ENCODE measurements at places on chromosomes 12 and 14.

DNA sequence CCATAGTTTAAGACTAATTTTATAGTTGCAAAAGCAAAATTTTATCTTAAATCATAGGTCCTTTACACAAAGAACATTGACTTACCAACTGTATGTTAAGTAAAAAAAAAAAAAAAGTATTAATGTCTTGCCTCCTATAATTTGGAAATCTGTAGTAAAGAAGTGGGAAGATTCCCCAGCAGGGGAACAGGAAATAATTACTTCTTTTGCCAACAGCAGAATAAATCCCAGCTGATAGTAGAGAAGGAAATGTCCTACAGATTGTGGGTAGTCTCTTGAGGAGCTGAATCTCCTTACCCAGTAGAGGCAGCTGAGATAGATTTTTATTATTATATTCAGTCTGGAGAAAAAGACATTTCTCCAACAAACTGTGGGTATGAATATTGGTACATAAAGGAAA, 193.7 kb downstream of the SLC6A15 start:
- DNase-seq: no peak

- DNase-seq: no peak
These were observed 444.6 kb downstream of the SOX5 start for GRCh38 chr12:23504641-23505399.

GRCh38 chr12:52976574-52977071, 27.7 kb downstream of the KRT18 start:
- no peak for DNase-seq

DNA sequence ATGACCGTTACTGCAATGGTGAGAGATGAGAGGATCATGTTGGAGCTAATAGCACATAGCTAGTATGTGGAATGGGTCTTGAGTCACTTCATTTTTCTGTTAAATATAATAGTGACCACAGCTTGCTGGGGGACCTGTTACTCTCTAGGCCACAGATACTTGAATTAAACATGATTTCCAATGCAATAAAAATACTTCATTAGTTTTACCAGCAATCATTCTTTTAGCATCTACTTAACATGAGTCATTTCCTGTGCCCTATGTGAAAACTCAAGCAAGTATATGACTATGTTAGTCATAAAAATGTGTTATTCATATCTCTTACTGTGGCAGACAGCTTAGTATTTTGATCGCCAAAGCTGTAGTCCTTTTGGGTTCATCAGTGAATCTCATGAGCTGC, 798.8 kb downstream of the SLC16A7 start:
- DNase-seq: no peak

GRCh38 chr12:110858848-110859247, 12.1 kb downstream of the CCDC63 start:
- DNase-seq: no peak

DNA sequence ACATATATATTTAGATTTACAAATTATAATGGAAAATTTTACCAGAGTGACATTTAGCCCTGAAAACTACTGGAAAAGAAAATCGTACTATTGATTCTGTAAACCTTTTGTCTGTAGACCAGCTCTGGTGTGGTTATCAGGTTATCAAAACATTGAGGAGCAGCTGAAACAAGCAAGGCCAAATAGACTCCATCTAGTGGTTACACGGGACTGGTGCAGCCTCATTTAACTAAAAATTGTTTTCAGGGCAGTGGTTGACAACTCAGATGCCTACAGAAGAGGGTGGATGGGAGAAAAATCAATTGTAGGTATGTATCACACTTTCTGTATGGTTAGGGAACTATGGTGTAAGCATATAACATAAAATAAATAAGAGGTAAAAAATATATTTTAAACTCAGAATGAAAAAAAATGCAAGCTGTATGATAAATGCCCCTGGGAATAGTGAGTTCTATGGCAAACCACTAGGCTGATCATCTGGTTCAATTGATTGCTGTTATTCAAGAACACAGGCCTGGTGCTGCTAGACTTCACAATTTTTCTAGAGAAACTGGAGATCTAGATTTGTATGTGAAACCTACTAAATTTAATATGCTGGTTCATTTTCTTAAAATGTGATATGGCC, 51.2 kb downstream of the ACSS3 start:
- DNase-seq: no peak

DNA sequence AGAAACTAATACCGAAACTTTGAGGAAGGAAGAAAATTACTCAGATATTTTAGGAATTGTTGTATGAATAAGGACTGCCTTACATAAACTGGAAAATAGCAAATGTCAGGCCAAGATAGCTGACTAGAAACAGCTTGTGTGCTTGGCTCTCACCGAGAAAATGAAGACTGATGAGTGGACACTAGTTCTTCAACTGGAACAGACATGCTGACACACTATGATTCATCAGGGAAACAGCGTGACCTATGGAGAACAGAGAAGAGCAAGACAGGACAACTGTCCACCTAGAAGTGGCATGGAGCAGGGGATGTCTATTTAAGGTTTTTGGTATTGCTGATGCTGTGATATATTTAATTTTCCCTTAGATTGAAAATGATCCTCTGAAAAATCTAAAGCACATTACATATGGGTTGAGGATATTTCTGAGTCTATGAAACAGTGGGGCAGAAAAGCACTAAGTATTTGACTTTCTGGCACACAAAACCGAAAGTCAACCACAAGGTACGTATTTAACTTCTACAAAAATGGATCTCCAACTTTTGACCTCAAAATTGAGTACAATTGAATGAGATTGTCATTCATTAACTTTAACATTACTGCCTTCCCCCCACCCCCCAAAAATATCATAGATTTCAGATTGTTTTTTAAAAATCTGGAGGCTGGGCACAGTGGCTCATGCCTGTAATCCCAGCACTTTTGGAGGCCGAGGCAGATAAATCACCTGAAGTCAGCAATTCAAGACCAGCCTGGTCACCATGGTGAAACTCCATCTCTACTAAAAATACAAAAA, 863.2 kb downstream of the LRFN5 start:
- DNase-seq: no peak

DNA sequence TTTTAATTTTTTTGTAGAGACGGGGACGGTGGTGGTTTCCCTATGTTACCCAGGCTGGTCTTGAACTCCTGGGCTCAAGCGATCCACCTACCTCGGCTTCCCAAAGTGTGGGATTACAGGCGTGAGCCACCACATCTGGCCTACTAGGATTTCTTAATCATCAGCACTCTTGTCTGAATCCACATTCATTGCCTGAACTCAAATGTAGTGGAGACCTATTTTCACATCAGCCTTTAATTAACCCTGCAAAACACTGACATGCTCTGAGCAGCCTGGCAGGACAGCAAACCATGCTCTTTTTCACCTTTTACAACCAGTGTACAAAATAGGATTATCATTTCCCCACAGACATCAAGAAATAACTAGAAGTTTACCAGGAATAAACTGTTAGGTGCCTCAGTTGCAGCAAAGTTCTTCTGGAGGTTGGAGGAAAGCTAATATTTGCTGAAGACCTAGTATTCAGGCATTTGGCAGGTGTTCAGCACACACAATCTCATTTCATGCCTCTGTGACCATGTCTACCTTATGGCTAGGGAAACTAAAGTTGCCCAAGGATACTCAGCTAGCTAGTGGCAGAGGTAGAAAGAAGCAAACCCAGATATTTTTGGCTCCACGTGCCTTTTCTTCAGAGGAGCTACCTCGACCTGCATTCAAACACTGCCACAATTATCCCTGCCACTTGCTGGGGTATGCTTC, 37.7 kb downstream of the CFL2 start:
- no peak for DNase-seq

DNA sequence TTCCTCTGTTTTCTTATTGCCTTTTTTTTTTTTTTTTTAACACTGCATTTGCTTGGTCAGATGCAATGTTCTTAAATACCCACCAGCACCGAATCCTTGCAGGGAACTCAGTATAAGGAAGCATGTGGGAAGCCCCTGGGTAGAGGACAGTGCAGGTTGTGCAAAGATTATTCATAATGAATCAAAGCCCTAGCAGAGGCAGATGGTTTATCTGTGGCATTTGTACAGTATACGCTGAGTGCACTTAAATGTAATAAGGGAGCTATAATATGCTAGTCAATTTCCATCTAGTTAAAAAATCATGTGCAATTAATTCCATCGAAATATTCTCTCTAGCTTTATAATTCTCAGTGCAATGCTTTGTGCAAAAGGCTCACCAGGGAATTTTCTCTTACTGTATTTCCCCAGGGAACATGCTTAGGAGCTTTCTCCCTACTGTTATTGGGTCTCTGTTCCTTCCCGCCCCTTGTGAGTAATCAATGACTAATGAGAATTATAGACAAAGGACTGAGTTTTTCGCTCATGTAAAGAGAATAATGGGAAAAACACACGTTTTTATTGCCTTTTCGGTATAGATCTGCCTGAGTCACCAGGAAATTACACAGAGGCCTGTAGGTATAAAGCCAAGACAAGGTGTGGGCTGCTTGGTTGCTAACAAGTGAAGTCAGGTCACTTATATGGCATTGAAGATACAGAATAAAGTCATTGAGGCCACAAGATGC, 1214.3 kb upstream of the TMEM132C start:
- no peak for DNase-seq

- no peak for DNase-seq
These were observed 23.3 kb downstream of the RAB35 start for GRCh38 chr12:120093336-120093591.

DNA sequence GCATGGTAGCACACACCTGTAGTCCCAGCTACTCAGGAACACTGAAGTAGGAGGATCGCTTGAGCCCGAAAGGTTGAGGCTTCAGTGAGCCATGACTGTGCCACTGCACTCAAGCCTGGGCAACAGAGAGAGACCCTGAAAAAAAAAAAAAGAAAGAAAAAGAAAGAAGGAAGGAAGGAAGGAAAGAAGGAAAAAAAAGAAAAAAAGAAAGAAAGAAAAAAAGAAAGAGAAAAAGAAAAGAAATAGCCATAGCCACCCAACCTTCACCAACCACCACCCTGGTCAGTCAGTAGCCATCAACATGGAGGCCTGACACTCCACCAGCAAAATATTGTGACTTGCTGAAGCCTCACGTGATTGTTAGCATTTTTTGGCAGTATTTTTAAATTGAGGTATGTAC, 21.4 kb upstream of the TMEM263 start:
- no peak for DNase-seq

- peak; percentile 63 for DNase-seq
These were observed 1.7 kb downstream of the TUBA1A start for GRCh38 chr12:49187184-49187583.

GRCh38 chr12:62133440-62133839, 126.8 kb upstream of the USP15 start:
- no peak for DNase-seq

DNA sequence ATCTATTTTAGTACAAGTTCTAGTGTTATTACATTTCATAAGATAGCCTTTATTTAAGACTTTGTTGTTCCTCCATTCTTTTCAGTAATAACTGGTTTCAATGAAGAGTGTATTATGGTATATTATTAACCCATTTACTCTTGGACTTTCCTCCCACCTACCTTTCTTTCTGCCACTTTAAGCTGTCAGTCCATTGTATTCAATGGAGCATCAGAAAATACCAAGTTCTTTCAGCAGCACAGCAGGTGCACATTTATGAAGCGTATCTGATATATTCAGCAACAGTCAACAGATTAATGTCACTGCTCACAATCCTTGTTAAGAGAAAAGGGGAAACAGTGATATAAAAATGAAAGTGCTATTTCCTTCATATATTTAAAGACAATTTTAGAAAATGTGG, 660.9 kb downstream of the C12orf50 start:
- no peak for DNase-seq

DNA sequence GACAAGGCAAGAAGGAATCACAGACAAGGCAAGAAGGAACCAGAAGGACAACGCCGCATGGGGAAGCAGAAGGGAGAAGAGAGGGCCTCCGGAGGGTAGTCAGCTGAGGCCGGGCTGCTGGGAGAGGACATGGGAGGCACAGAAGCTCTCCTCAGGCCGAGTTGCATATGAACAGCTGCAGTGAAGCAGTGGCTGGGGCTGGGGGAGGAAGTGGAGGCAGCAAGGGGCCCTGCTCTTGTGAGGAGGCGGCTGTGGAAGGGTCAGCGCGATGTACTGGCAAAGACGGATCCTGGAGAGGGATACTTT, 22.0 kb upstream of the TMEM106C start:
- no peak for DNase-seq

DNA sequence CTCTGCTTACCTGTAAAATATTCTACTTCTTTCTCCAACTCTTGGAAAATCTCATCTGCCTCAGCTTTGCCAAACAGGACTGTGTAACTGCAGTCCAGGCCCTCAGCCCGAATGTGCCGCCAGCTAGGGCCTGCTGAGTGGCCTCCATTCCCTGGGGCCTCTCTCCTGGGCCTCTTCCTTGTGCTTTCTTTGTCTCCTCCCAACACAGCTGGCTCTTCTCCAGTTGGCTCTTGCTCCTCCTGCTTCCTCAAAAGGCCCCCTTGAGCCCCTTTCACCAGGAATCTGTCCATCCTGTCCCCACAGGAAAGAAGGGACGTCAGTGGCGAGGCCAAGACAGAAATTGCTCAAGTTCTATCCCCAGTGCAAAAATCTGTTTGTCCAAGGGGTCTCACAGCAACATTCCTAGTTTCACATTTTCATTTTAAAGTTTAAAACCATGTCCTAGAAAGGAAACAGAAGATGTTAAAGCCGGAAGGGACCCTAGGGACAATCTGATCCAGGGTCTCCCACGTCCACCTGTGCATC, 713 bp downstream of the ALKBH2 start:
- DNase-seq: peak; percentile 57

GRCh38 chr12:133130808-133131128, 341 bp downstream of the ZNF10 start:
- DNase-seq: peak; percentile 66

DNA sequence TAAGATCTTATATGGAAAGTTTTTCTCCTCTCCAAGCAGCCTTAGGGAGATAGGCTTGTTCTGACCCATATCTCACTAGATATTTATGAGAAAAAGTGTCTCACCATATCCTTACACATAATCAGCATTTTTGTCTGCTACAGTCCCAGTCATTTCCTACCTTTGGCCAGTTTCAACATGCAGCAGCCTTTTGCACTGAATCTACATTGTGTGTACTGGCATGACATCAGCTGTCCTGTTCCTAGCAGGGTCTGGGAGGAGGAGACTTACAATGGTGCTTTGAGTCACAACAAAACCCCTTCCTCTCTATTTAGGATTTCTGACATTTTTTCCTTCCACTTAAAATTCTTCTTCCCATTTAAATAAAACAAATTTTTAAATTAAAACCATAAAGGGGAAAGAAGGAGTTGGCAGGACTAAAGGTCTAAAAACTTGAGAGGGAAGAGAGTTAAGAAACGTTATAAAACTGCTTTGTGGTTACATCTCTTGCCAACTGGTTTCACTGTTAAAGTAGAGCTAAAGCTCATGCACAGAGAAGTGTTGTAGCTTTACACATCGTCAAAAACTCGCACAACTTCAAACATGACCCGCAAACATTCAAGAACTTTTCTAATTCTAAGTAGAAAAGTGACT, 53.3 kb upstream of the CERS5 start:
- no peak for DNase-seq

All from suprapubic skin (tissue), 4 donors.